ENCODE measurements at places on chromosomes 7 and 10.

DNA sequence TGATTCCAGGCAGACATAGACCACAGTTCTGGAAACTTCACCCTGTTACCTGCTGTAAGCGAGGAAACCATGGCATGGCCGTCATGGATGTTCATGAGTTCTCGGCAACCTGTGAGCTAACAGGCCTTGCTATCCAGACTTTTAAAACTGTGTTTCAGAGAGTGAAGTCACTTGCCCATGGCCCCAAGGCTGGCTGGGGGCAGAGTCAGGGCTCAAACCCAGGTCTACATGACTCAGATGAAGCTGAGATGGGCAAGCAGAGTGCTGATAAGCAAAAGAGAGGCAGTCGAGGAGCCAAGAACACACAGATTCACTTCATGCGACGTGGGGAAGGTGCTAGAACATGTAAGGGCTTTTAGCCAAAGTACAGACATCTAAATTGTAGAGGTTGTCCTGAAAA lies 31.5 kb downstream of the C10orf53 start:
- DNase-seq, result no peak

GRCh38 chr7:95527033-95527775 lies 41.5 kb downstream of the ASB4 start:
- no peak for DNase-seq

DNA sequence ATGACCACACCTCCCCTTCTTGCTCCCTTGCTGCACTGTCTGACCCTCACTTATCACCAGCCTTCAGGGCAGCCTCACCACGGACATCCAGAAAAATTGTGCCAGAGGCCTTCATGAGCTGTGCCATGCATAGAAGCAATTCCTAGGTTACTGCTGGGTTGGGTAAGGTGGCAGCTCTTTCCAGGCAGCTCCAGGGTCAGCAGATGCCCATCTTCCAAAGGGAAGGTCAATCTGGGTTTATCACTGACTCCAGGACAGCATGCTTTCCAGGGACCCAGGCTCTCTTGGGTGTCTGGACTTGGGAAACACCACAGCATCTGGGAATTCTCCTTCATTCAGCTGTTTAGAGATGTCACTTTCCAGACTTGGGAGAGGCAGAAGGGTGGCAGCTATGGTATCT lies 188.9 kb upstream of the CXCL12 start:
- DNase-seq, result no peak

GRCh38 chr10:93603023-93603422 lies 2.0 kb upstream of the RBP4 start:
- DNase-seq, result no peak

DNA sequence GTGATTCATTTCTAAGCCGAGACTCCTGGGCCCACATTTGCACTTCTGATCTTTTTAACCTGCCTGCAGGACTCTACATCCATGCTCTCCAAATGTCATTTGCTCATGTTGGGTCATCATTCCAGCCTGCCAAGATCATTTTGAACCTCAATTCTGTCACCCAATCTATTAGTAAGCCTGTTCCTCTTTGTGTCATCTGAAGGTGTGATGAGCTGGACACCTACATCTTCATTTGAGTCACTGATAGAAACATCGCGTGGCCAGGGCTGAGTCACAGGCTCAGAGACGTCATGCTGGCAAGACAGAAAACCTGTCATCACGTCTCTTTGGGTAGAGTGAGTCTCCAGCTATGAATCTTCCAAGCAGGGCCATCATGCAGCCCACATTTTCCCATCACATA lies 65.3 kb upstream of the SLF2 start:
- DNase-seq, result no peak

GRCh38 chr7:124945680-124946079 lies 16.1 kb upstream of the POT1 start:
- no peak for DNase-seq

- DNase-seq, result peak; percentile 87
Measured at GRCh38 chr10:3782451-3783315, 2.3 kb downstream of the KLF6 start.

- DNase-seq, result no peak
Measured at GRCh38 chr7:17559388-17559787, 260.9 kb downstream of the AHR start.

DNA sequence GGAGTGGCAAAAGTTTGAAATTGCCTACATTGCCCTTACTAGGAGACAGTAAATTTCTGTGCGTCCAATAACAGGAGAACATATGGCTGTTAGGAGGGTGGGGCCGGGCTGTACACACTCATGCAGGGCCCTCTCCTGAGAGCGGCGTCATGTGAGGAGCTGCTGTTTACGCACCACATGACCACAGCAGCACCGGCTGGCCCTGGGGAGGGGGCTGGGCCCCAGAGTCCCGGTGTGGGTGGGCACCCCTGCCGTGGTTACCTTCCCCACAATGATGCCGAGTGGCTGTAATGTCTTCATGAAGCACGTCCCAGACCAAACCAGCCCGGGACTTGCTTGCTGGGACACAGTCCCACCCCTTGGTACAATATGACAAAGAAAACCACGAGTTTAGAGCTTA lies 308.7 kb downstream of the DNAJB6 start:
- no peak for DNase-seq

- DNase-seq, result no peak
Measured at GRCh38 chr10:98209441-98209840, 58.6 kb downstream of the LOXL4 start.

GRCh38 chr10:127195041-127195506 lies 1.3 kb downstream of the INSYN2A start:
- no peak for DNase-seq

GRCh38 chr7:16067711-16068110 lies 353.6 kb downstream of the CRPPA start:
- DNase-seq, result no peak

DNA sequence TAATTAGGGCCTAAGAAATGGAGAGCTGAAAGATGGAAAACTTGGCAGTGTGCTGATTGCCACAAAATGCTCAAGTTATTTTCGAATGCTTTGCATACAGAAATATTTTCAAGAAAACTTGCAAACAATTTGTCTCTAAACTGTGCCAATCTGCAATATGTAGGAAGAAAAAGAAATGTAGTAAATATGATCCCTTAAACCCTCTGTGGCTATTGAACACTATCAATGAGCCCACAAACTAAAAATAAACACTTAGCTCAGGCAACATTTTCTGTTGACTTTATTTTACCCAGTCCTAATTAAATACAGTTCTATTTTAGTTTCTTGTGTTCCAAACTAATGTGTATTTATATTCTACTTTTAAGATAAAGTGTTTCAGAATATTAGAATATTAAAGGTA lies 342.1 kb downstream of the SEMA3D start:
- no peak for DNase-seq

GRCh38 chr7:2138146-2138765 lies 94.5 kb downstream of the MAD1L1 start:
- DNase-seq, result no peak

DNA sequence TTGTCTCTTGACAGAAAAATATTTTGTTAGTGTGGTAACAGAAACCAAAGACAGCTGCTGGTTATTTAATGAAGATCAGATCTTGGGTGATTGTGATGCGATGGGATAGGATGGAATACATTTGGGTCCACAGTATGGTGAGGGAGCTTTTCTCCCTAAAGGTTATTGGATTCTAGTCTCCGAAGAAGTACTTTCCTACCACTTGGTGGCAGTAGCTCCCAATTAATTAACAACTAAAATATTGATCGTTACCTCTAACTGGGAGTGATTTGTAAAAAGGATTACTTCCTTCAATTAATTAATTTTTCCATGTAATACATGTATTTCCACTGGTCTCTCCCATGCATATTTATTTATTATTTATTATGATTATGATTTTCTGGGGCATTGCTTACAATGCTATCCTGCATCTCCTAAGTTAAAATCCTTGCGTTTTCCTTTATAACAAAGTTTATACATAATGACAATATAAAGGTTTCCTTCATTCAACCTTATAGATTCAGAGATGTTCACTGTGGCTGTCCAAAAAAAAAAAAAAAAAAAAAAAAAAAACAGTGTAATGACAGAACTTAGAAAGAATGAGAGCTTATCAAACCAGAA lies 25.6 kb downstream of the TMEM196 start:
- DNase-seq, result no peak

DNA sequence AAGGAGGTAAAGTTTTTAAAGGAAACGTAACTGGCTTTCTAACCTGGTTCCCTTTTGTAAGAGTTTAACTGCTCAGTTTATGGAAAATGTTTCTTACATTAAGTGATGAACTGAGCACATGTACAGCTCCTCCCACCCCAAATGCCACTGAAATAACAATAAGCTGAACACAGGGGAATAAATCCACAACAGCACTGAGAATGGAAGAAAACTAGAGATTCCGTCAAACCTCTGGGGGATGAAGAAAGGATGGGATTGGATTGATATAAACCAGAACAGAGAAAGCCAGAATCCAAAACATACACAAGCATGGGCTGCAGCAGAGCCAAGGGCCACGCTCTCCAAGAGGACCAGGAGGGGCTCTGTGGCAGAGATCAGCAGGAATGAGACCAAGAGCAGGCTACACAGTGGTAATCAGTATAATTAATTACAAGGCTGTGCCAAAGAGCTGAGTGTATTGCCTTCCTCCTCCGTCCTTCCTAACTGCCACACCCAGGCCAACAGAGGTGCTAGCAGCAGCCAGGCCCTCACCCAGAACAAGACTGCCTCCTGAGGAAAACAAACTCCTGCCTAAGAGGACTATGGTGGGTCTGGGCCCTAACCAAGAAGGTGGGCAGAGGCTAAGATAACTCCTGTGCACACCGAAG lies 73.9 kb downstream of the KIAA1549 start:
- DNase-seq, result peak; percentile 58

DNA sequence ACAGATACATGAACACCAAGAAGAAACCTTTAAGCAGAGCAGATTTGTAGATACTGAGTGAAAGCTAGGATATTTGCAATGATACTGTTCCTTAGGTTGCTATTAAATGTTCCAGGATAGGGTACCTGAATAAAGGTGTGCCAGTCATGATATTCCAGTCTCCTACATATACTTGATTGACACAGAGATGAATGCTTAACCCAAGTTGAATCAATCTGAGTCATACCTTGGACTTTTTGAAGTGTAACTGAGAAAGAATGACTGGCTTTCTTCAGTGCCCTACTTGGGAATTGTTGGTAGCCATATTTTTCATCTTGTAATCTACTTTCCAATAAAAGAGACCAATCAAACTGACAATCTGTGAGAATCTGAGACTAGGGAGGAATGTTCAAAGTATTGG lies 805.7 kb upstream of the GHITM start:
- DNase-seq, result no peak

- DNase-seq, result no peak
Measured at GRCh38 chr10:58888957-58889356, 287.5 kb upstream of the PHYHIPL start.

DNA sequence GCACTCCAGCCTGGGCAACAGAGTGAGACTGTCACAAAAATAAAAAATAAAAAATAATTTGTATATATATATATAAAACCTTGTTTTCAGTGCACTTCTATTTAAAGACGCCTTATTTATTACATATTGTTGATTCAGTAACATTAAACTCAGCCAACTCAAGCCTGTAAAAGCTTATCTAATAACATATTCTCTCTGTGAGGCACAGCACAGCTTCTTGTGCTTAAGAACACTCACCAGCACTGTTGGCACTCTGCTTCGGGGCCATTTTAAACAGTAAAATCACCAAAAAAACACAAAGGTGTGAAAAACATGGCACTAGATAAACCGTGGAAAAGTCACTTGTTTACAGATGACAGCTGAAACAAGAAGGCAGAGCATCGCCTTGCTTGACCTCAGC lies 89.0 kb upstream of the C10orf90 start:
- DNase-seq, result no peak

DNA sequence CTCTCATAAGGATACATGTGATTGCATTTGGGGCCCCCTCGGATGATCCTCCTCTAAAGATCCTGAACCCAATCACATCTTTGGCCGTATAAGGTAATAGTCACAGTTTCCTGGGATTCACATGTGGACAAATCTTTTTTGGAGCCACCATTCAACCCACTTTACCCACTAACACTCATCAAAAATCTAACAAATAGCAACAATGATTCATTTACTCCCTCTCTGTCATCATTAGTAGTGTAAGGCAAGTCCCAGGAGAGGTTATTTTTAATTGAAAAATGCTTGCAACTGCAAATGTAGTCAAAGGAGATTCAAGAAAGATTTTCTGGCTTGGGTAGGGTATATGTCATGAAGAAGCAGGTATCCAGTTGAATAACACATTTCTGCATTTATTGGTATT lies 9.9 kb upstream of the SMKR1 start:
- no peak for DNase-seq
